Activated CD4-positive, alpha-beta T cell treated with anti-CD3 and anti-CD28 coated beads for 24 hours (primary cell): ENCODE measurements at places on chromosomes 2 and 18.
A peak's percentile ranks its signal among the peaks of the same experiment; 100 is the strongest.

GRCh38 chr18:3879114-3879835 is 429.3 kb downstream of the TGIF1 start:
- DNase-seq, result no peak

DNA sequence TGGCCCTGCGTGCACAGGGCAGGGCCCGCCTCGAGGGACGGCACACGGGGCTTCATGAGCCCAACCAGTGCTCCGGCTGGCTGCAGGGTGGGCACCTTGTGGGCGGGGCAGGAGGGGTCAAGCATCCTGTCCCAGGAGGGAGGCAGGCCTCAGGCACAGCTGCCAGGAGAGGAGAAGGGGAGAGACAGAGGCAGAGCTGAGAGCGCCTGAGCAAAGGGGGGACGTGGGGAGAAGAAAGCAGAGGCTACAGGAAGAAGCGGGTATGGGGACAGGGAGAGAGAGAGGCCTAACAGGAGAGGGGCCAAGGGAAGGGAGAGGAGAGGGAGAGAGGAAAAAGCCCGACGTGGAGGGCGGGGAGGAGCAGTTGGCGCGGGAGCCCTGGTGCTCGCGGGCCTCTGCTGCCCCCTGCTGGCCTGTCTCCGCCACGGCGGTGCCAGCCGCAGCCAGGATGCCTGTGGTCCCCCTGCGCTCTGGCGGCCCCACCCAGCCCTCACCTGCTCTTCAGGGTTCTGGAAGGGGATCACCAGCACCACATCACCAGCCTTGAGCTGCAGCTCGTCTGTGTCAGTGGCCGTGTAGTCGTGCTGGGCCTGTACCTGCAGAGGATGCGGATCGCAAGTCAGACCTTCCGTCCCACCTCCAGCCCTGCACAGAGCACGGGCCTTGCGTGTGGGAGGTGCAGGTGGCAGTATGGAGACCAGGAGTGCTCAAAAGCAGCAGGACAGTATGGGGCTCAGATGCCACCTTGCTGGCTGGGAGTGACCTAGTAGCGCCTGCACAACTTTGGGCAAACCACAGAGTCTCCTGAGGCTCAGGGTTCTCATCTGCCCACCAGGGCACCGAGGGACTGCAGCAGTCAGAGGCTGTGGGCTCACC is 56.8 kb downstream of the BIN1 start:
- peak; percentile 58 for DNase-seq

DNA sequence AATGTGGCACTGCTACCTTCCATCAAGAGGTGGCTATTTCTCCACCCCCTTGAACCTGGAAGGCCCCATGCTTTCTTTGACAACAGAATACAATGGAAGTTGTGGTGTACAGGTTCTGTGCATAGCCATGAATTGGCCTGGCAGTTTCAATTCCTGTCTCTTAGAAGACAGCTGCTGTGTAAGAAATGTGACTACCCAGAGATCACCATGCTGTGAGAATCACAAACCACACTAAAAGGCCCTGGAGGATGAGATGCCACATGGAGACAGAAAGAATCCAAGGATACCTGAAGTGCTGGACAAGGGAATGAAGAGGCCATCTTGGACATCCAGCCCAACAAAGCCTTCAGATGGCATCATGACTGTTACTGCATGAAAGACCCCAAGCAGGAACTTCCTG is 47.7 kb upstream of the EHBP1 start:
- no peak for DNase-seq

- DNase-seq, result no peak
These were observed 25.7 kb downstream of the DIS3L2 start for GRCh38 chr2:231987124-231987727.

GRCh38 chr2:24253303-24253919 is 78.6 kb downstream of the FAM228A start:
- no peak for DNase-seq

- no peak for DNase-seq
These were observed 330.8 kb upstream of the GYPC start for GRCh38 chr2:126325202-126325601.

GRCh38 chr2:203690117-203690431 is 16.4 kb upstream of the CD28 start:
- DNase-seq, result no peak

DNA sequence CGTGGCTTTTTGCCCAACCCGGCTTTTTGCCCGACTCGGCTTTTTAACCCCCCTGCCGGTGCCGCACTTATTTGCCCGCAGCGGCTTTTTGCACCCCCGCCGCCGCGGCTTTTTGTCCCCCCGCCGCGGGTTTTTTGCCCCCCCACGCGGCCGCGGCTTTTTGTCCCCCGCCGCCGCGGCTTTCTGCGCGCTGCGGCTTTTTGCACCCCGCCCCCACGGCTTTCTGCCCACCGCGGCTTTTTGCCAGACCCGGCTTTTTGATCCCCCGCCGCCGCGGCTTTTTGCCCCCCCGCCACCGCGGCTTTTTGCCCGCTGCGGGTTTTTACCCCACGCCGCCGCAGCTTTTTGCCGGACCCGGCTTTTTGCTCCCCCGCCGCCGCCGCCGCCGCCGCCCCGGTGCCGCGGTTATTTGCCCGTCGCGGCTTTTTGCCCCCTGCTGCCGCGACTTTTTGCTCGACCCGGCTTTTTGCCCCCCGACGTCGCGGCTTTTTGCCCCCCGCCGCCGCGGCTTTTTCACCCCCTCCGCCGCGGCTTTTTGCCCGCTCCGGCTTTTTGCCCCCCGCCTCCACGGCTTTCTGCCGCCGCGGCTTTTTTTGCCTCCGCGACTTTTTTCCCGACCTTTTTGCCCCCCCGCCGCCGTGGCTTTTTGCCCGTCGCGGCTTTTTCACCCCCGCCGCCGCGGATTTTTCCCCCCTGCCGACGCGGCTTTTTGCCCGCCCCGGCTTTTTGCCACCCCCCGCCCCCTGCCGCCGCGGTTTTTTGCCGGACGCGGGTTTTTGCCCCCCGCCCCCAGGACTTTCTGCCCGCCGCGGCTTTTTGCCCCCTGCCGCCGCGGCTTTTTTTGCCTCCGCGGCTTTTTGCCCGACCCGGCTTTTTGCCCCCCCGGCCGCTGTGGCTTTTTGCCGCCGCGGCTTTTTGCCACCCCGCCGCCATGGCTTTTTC is 2786.5 kb downstream of the RPIA start:
- DNase-seq, result no peak

GRCh38 chr2:172021074-172021931 is 21.6 kb downstream of the METAP1D start:
- DNase-seq, result no peak

- DNase-seq, result no peak
These were observed 66.5 kb downstream of the VWA3B start for GRCh38 chr2:98153481-98153880.

DNA sequence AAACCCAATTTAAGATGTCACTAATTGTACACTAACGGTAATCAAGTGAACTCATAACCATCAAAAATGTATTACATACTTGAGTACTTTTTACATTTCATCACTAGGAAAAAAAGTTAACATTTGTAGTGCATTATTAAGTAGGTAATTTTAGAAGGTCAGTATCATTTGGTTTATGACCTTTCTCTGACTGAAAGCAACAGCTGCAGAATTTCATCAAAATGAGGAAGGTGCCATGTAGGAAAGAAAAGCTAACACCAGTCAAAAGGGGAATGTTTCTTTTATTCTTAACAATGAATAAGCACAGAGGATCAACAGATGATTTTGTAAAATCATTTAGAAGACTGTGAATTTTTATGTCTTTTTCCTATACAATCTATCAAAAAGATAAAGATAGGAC is 79.0 kb downstream of the PIGN start:
- DNase-seq, result no peak

GRCh38 chr2:71559828-71560637 is 106.7 kb downstream of the DYSF start:
- no peak for DNase-seq

- DNase-seq, result no peak
These were observed 55.9 kb downstream of the UNC50 start for GRCh38 chr2:98664323-98664722.

GRCh38 chr2:26571316-26571715 is 69.8 kb downstream of the CIB4 start:
- no peak for DNase-seq

DNA sequence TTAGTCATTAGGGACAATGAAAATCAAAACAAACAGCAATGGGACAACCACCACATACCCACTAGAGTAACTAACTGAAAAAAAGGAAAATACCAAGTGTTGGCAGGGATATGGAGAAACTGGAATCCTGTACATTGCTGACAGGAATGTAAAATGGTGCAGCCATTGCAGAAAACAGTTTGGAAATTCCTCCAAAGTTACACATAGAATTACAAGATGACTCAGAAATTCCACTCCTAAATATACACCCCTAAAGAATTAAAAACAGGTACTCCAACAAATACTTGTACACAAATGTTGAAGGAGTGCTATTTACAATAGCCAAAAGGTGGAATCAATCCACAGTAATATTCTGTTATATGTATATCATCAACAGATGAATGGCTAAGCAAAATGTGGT is 110.9 kb downstream of the ROCK1 start:
- no peak for DNase-seq

GRCh38 chr18:61706276-61706915 is 186.4 kb downstream of the RNF152 start:
- DNase-seq, result no peak

- no peak for DNase-seq
These were observed 338.3 kb downstream of the ALK start for GRCh38 chr2:29583104-29583503.

DNA sequence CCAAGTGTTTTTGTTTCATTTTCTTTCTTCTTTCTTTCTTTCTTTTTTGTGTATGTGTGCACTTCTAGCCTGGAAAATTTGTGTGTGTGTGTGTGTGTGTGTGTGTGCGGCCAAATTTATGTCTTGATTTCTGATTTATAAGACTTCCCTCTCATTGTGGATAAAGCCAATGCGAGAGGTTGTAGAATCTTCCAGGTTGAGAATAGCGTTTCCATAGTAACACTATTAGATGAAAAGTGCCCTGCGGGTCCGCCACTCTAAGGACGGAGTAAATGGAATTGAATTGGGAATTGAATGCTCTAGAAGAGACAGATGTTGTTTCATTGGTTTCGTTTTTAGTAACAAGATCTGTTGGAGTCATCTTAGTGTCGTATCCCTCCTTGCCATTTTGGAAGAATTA is 81.6 kb downstream of the MEIS1 start:
- no peak for DNase-seq

DNA sequence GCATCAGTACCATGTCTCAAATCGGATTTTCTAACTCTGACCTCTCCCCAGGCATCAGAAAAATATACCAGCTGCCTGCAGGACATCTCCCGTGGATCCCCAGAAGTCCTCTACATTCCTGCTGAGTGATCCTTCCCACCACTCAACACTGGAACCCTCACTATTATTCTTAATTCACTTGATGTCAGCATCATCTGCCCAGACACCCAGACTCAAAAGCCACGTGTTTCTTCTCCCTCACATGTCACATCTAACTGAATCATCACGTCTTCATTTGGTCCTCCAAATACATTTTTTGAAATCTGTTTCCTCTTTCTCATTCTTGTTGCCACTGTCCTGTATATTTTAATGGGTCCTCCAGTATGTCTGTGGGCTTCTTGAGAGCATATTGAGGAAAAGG is 218.6 kb downstream of the HRH4 start:
- no peak for DNase-seq

DNA sequence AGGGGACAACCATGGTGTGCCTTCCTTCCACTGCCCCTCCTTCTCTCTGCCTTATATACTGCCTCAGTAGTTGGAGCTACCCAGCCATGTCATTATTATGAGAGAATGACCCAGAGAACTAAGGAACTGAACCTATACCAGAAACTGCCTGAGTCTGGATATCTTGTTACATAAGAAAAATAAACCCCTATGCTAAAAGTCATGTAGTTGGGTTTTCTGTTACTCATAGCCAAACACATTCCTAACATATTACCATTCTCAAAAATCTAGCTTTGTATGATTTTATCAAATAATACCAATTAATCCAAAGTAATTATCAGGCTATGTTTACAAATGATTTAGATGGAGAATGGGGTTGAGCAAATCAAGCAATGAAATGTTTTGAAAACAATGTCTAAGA is 15.0 kb upstream of the KLF7 start:
- DNase-seq, result no peak

DNA sequence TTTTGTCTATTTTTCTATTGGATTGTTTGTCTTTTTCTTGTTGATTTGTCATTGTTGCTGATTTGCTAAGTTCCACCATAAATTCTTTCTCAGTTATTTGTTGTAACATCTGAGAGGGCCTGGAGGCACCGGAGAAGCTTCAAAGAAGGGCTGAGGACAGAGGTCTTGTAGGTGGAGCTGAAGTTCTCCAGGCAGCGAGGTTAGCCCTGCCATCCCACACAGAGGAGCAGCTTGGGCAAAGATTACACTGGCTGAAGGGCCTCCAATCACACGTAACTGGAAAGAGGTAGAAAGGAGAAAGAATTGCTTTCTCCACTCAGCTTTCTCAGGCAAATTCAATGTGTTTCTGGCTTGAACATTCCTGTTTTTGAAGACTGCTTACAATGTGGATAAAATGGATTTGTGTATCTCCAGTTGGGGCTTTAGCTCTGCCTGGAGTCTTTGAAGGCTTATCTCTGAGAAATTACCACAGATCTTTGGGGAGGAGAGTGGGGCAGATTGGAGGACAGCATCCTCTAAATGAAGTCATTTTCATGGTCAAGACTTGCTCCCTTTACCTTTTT is 21.1 kb upstream of the EMILIN2 start:
- DNase-seq, result no peak

GRCh38 chr18:12507007-12507406 is 99.3 kb downstream of the PRELID3A start:
- DNase-seq, result no peak

- no peak for DNase-seq
These were observed 12.2 kb upstream of the SKOR2 start for GRCh38 chr18:47263430-47264307.

- no peak for DNase-seq
These were observed 12.3 kb upstream of the SNED1 start for GRCh38 chr2:240985881-240986786.

GRCh38 chr2:217142649-217143266 is 282.9 kb upstream of the TNP1 start:
- no peak for DNase-seq

DNA sequence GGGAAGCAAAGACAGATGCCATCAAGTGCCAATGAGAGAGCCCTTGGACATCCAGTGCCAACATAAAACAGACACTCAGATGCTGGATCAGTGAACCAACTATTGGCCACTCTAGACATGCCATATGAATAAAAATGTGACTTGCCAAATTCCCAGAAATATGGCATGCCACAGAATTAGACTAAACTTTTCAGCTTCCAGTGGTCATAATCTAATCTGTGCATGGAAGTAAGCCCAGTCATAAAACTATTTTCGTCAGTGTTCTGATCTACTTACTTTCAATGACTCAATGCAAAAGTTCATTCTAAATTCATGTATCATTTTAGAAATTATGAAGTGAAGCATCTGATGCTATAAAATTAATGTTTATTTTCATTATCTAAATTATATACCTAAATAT is 1506.2 kb upstream of the NXPH2 start:
- no peak for DNase-seq

- DNase-seq, result no peak
These were observed 93.3 kb upstream of the PPP1CB start for GRCh38 chr2:28658369-28658768.

DNA sequence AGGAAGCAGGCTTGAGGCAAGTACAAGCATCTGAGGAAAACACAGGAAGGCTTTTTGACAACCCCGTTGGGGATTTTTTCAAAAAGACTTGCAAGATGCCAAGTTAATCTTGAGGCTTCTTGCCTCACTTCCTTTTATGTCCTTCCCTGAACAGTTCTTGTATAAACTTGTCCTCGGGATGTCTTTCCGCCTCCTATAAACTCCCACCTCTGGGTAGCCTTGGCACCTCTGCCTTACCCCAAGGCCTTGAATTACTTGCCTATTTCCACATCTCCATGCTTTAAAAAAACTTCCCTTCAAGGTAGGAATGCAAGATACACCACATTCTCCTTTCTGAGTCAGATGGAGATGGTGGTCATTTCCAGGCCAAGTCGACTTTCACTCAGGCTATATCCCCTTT is 106.4 kb upstream of the RBBP8 start:
- no peak for DNase-seq
